ENCODE measurements at places on chromosomes 1 and 21.
A peak's percentile ranks its signal among the peaks of the same experiment; 100 is the strongest.

DNA sequence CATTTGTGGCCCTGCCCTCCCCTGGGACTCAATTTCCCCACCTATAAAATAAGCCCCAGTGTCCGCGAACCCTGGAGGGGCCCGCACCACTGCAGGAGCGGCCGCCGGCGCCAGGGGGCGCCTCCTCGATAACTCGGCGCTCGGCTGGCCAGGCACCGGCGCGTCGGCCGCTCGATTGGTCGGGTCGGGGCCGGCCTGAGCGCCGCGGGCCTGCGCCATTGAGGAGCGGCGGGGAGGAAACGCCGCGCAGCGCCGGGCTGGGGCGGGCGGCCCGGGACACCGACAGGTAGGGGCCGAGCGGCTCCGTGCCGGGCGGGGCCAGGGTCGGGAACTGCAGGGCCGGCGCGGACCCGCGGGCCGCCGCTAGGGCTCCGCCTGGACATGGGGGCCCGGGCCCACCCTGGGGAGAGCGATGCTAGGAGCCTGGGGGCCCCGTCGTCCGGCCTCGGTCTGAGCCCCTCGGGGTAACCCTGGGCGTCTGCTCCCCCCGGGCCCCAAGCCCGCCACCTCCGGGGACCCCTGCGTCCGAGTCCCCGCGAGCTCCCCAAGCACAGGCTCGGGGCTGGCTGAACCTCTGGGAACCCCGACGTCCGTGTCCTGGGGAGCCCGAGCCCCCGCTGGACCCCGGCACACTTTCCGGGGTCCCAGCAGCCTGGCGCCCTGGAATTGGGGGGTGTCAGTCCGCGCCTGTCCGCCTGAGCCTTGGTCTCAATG, at the start of gene VPS13D:
Gene VPS13D, plus strand, starts transcription at position 196 of the 714 bp plus-strand sequence. CDS start 4,237 bp downstream, outside the sequence.
- peak; percentile 90 for DNase-seq

DNA sequence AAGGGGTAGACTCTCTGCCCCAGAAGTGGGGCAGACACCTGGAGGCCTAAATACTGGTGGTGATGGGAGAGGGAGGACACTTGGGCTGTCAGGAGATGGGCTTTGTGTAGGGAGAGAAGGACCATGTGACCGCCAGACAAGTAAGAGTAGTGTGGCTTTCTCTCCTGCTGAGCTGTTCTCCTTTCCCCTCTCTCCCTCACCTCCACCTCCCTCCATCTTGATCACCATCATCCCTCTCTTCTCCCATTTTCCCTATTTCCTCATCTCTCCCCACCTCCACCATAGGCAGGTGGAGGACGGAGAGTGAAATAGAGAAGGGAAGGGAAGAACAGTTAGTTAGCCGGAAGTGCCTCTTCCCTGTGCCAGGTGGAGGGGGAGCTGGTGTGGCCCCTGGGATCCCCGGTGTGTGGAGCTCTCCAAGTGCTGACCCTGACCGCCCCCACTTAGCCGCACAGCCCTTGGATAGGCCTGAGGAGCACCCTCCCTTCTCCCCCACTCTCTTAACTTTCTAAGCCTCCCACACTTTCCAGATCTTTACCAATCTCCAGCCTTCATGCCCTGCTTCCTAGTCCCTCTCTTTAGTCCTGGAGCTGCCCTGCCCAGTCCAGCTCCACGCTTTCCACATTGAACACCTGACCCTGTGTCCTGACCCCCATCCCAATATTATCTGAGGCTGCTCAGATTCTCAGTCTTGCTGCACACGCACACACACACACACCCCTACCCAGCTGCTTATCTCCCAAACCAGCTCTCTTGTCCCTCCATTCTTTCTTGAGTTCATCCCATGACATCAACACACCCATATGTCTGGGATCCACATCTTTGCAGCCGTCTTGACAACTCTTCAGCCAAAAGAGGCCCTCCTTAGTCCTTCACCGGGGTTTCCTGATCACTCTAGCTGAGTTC, 1.5 kb downstream of the CELF3 start:
- no peak for DNase-seq

DNA sequence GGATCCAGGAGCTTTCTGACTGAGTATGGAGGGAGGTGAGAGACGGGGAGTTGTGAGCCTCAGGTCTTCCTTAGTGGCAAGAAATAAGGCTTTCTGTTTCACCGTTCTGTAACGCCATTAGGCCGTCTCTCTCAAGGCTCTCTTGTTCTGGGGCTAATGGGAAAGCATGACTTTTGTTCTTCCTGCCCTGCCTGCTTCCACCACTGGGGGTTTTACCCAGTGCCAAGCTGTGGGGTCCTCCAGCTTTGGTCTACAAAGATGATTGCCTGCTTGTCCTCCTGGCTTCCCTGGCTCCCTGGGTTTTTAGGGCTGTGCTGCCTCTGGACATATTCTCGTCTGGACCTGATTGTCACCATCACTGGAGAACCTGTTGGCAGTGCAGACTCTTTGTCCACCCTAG, 74.8 kb upstream of the TINAGL1 start:
- DNase-seq = no peak

DNA sequence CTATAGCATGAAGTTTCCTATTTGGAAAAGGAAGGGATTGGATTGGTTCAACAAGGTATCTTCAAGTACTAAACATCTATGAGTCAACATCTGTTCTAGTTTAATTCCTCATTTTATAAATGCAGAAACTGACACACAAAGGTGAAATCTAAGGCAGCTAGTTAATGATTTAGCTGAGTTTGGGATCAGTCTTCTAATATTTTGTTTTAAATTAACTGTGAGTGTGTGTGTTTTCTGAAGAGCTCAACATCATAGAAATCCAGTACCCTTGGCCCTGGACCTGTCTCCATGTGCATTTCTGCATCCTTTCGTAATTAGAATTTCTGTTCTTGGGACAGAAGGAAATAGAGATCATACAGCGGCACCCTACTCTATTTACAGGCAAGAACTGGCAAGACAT, 105.9 kb downstream of the RGS2 start:
- no peak for DNase-seq

GRCh38 chr1:60867782-60868181, 214.6 kb upstream of the NFIA start:
- DNase-seq = peak; percentile 55

DNA sequence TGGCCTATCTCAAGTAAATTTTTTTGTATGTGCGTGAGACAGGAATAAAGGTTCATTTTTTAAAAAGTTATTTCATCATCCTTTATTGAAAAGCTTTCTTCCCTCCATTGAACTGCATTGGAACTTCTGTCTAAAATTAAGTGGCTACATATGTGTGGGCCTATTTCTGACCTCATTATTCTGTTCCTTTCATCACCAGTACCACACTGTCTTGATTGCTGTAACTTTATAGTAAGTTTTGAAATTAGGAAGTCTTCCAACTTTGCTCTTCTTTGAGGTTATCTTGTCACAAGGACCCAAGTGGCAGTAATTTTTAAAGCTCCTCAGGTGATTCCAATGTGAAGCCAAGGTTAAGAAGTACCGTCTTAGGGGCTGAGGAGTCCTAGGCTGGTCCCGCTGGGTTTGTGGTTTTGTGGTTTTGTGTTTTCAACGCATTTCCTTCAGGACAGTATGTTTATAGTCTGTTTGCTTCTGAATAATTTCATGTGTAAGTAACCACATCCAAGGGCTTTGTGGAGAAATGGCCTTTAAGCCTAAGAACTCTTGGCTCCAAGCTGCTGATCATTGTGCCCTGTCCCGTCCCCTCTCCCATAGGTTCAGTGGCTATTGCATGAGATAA, 12.4 kb upstream of the SCAF4 start:
- DNase-seq = no peak

DNA sequence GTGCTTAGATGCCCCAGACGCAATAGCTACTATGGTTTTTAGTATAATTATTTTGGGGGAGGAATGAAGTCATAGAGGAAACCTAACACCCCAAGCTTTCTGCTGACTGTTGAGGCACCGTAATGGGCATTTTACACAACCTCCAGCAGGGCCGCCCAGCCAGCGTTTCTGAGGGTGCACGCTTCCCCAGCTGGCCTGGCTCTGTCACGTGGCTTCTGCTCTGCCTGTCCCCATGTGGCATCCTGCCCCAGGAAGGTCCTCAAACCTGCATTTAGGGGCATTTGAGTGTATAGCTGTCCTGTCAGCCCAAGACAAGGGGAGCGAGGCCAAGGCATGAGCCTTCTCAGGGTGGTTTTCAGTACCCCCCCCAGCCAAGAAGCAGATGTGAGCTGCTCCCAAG, 10.4 kb upstream of the NEK2 start:
- no peak for DNase-seq

DNA sequence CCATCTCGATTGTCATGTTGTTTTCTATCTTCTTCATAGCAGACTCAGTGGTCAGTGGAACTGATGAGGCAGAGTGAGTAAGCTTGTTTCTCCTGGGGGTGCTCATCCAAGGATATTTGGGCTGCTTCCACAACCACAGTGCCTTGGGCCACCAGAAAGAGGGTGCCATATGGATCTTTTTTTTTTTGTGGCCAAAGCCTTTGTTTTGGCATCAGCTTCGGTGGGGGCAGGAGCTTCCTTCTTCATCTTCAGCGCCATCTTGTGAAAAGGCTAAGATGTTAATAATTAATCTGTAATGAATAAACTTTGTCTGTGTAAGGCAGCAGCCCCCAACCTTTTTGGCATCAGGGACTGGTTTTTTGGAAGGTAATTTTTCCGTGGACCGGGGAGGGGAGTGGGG, 6.6 kb upstream of the PLPP3 start:
- peak; percentile 37 for DNase-seq

- no peak for DNase-seq
Observed at GRCh38 chr1:153899509-153899908, 23.3 kb downstream of the GATAD2B start.

- no peak for DNase-seq
Observed at GRCh38 chr1:29502225-29502910, 266.0 kb downstream of the PTPRU start.

- DNase-seq = no peak
Observed at GRCh38 chr1:42047508-42047880, 105.7 kb upstream of the GUCA2B start.

- no peak for DNase-seq
Observed at GRCh38 chr21:8990326-8991087, 1530.9 kb upstream of the TPTE start.

DNA sequence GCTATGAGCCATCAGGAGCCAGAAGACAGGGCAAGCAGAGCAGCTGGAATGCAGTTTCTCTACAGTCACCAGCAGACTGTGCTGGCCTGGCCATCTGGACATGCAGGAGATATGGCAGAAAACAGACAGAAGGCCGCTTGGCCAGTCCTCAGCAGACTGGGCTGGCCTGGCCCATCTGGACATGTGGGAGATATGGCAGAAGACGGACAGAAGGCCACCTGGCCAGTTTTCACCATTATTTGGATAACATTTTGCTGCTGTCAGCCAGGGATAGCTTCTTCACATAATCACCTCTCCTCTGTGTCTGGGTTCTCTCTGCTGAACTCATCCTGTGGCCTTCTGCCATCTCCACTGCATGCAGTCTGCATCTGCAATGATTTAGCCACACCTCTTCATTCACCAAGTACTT, 25.0 kb upstream of the CACYBP start:
- peak; percentile 34 for DNase-seq

DNA sequence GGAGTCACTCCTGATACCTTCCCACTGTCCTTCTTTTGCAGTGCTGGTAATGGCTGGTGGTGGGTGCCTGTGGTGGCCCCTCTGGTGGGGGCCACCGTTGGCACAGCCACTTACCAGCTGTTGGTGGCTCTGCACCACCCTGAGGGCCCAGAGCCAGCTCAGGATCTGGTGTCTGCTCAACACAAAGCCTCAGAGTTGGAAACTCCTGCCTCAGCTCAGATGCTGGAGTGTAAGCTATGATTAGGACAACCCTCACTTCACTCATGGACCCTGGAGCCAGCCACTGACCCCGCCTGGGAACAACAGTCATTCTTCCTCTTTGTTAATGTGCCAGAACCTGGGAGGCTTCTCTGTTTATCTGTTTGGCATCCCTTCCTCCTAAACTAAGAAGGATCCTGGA, 1.1 kb upstream of the ATP8B2 start:
- DNase-seq = no peak

GRCh38 chr1:219427403-219427802, 185.5 kb downstream of the ZC3H11B start:
- no peak for DNase-seq

DNA sequence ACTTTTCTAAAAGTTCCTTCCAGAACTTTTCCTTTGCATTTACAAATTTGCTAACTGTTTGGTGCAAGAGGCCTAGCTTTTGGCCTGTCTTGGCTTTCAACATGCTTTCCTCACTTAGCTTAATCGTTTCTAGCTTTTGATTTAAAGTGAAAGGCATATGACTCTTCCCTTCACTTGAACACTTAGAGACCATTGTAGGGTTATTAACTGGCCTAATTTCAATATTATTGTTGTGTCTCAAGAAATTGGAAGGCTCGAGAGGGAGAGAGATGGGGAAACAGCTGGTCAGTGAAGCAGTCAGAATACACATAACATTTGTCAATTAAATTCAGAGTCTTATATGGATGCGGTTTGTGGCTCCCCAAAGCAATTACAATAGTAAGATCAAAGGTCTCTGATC, 63.0 kb upstream of the MPC2 start:
- DNase-seq = no peak

DNA sequence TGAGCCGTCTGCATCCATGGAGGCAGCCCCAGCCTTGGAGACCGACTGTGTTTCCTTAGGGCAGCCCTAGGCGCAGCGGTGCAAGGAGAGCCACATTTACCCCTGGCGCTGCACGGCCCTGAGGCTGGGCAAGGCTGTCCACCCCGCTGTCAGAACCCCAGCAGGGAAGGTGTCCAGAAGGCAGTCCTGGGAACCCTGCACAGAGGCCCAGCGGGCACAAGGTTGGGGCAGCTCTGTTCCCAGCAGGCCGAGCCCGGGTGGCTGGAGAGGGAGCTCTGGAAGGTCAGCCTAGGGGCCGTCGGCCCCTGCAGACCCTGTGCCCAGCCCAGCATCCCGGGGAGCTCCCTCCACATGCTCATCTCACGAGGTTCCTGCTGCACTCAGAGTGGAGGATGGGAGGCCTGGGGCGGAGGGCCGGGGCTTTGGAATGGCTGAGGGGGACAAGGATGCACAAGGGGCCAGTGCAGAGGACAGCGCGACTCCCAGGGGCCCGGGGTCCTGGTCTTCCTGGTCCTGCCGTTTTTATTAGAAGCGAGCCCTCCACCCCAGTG, 19.9 kb upstream of the SAMD11 start:
- DNase-seq = no peak

Measured in NCI-H446 (cell line).